ENCODE measurements at places on chromosomes 12 and 14. TPM values are rescaled to one million over a fixed set of nuclear protein-coding genes. Genes with fewer than 3 reads are reported as not detected.

NEDD1 gene
- total RNA-seq, result 10.1 TPM

FIGNL2 gene
- total RNA-seq, result 0.22 TPM

KRT77 gene
- total RNA-seq, result not detected

OR4N2 gene
- total RNA-seq, result not detected

ADAM20 gene
- 4.3 TPM for total RNA-seq

CATSPERB gene
- 0.63 TPM for total RNA-seq

GPR65 gene
- 7.0 TPM for total RNA-seq

DNA sequence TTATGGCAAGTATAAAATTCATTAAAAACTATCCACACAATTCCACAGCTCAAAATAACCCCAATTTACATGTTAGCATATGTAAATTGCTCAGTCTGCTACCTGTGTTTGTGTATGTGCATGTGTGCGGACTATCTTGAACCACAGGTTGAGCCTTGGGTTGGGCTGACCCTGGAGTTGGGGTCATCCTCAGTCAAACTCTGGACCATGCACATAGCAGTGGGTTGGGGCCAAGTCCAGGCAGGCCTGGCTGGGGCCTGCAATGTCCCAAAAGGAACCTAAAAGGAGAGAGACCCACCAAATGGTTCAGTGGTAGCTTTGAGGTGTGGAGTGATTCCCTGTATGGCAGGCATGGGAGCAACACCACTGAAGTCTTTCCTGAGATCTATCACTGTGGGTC is 156.1 kb downstream of the FOXN3 start:
- no peaks in the 10 kb centered on the region for H3K36me3 ChIP-seq
- no peaks in the 10 kb centered on the region for H3K4me1 ChIP-seq
- no peak overlapping the region for H3K27ac ChIP-seq
- no peak overlapping the region for H3K4me3 ChIP-seq

- no peaks in the 10 kb centered on the region for H3K4me1 ChIP-seq
- no peak for DNase-seq
- H3K27ac ChIP-seq, result no peak overlapping the region
- no peaks in the 10 kb centered on the region for H3K27me3 ChIP-seq
- no peaks in the 10 kb centered on the region for H3K36me3 ChIP-seq
Observed at GRCh38 chr12:128974881-128975280, 121.6 kb downstream of the GLT1D1 start.

DNA sequence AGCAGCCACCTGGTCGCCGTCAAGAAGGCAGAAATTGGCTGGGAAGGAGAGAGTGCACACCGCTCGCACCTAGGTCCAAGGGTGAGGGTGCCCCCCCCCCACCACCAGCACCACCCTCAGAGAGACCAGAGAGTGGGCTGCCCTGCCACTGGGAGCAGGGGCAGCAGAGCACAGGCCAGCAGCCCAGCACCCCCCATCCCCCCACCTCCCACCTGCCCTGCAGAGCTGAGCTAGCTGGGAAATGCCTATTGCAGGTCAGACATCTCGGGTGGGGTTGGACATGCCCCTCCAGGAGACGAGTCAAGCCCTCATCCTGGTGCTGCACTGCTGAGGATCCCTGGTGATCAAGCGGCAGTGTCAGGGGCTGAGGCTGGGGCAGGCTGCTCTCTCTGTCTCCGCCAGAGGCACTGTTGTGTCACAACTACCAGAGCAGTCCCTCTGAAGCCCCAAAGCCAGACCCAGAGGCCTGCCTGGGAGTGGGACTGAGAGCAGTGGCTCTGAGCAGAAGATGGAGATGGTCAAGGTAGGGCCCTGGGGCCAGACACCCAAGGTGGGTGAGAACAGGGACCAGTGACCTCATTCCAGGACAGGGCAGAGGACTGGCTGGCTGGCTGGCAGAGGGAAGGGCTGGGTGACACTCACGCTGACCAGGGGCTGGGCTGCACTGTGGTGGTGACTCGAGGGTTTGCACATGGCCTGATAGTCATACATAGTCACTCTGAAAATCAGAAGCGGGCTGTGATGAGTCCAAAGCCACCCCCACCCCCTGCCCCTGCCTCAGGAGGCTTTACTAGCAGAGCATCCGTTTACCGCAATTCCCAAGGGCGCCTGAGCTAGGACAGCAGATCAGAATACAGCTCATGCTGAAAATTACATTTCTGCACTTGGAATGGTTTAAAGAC is 19.7 kb upstream of the LRTM2 start:
- H3K27ac ChIP-seq, result no peak overlapping the region
- no peaks in the 10 kb centered on the region for H3K36me3 ChIP-seq
- no peaks in the 10 kb centered on the region for H3K27me3 ChIP-seq
- peaks cover 11% of the 10 kb centered on the region for H3K4me1 ChIP-seq

DNA sequence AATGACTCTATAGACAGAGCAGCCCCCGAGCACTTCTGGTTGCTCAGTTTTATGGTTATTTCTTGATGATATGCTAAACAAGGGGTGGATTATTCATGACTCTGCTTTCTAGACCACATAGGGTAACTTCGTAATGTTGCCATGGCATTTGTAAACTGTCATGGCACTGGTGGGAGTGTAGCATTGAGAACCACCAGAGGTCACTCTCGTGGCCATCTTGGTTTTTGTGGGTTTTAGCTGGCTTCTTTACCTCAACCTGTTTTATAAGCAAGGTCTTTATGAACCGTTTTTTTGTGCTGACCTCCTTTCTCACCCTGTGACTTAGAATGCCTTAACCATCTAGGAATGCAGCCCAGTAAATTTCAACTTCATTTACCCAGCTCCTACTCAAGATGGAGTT is 1036.2 kb upstream of the FLRT2 start:
- no peaks in the 10 kb centered on the region for H3K27me3 ChIP-seq
- DNase-seq, result no peak
- H3K4me3 ChIP-seq, result no peak overlapping the region
- H3K36me3 ChIP-seq, result no peaks in the 10 kb centered on the region

- H3K27me3 ChIP-seq, result no peaks in the 10 kb centered on the region
- no peak overlapping the region for H3K27ac ChIP-seq
- H3K4me1 ChIP-seq, result peaks cover 10% of the 10 kb centered on the region
- H3K36me3 ChIP-seq, result no peaks in the 10 kb centered on the region
Observed at GRCh38 chr12:2152134-2152533, 99.3 kb downstream of the CACNA1C start.

GRCh38 chr12:112590281-112590680 is 171.5 kb downstream of the PTPN11 start:
- no peak overlapping the region for H3K27ac ChIP-seq
- H3K27me3 ChIP-seq, result no peaks in the 10 kb centered on the region
- no peak overlapping the region for H3K4me3 ChIP-seq
- no peaks in the 10 kb centered on the region for H3K36me3 ChIP-seq

GRCh38 chr14:100828031-100828769 is 2.3 kb downstream of the MEG3 start:
- no peaks in the 10 kb centered on the region for H3K36me3 ChIP-seq
- no peak overlapping the region for H3K27ac ChIP-seq
- no peak overlapping the region for H3K4me3 ChIP-seq
- DNase-seq, result no peak
- no peaks in the 10 kb centered on the region for H3K4me1 ChIP-seq

GRCh38 chr14:88668448-88669116 is 105.7 kb downstream of the ZC3H14 start:
- no peak overlapping the region for H3K4me3 ChIP-seq
- peaks cover 8% of the 10 kb centered on the region for H3K4me1 ChIP-seq
- DNase-seq, result no peak
- H3K36me3 ChIP-seq, result no peaks in the 10 kb centered on the region
- no peaks in the 10 kb centered on the region for H3K27me3 ChIP-seq
- no peak overlapping the region for H3K27ac ChIP-seq

DNA sequence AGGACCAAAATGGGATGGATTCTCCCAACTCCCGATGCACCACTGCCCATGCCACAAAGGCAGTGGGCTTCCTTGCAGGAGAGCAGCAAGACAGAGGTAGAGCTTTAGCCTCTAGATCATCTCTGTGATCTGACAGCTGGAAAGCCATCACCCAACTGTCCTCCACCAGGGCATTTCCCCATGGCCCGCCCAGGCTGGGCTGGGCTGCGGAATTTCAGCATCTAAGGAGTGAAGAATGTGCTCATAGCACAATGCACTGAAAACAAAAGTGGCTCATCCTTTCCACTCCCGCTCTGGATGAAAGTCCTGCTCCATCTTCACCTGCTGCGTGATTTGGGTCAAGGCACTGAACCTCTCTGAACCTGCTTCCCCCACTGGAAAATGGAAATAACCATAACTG is 5.6 kb downstream of the SYNE3 start:
- DNase-seq, result no peak
- H3K4me3 ChIP-seq, result no peak overlapping the region
- no peak overlapping the region for H3K27ac ChIP-seq

DNA sequence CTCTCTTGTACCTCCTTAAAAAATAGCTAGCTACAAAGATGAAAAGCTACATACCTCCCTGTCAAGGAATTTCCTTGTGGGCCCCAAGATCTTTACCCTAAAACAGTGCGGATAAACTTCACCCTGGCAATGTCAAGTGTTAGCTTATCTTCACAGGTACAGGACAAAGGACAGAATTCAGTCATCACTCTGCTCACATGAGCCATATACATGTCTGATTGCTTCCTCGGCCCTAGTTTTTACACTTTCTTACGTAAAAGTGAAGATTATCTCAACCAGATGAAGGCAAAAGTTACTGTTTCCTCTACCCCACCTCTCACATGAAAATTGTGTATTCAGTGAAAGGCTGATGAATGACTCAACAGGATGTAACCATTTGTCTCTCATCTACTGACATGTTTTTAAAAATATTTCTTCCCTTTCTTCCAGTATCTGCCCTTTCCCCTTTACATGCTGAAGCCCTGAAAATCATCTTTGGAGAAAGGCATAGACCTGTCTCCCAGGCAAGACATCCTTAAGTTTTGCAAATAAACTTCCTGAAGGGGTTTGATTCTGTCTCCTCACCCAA is 890.1 kb downstream of the GALC start:
- H3K4me3 ChIP-seq, result no peak overlapping the region
- H3K27ac ChIP-seq, result no peak overlapping the region
- H3K36me3 ChIP-seq, result no peaks in the 10 kb centered on the region
- no peaks in the 10 kb centered on the region for H3K4me1 ChIP-seq
- DNase-seq, result no peak
- no peaks in the 10 kb centered on the region for H3K27me3 ChIP-seq

DNA sequence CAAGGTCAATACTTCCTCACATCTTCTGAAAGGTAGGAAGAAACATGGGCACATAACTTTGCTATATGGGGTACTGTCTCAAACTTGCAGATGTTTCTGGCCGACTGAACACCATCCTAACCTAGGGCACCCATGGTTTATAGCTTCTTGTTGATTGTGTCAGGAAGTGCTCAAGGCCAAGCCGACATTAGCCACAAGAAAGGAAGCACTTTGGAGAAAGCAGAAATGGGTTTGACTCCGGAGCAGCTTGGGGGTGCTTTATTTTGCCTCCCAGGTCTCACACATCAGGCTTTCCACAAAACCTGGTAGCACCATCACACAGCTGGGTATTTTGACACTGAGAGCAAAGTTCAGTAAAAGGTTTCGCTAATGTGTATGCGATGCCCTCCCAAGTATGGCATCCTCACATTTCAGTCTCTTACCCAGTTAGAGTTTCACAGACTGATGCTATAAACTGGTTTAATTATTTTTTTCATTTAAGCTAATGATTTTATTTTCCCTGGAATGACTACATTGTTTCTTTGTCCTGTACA is 25.2 kb upstream of the BHLHE41 start:
- peaks cover 4% of the 10 kb centered on the region for H3K4me1 ChIP-seq
- H3K36me3 ChIP-seq, result no peaks in the 10 kb centered on the region
- no peak for DNase-seq
- H3K4me3 ChIP-seq, result no peak overlapping the region
- H3K27me3 ChIP-seq, result no peaks in the 10 kb centered on the region
- H3K27ac ChIP-seq, result no peak overlapping the region

DNA sequence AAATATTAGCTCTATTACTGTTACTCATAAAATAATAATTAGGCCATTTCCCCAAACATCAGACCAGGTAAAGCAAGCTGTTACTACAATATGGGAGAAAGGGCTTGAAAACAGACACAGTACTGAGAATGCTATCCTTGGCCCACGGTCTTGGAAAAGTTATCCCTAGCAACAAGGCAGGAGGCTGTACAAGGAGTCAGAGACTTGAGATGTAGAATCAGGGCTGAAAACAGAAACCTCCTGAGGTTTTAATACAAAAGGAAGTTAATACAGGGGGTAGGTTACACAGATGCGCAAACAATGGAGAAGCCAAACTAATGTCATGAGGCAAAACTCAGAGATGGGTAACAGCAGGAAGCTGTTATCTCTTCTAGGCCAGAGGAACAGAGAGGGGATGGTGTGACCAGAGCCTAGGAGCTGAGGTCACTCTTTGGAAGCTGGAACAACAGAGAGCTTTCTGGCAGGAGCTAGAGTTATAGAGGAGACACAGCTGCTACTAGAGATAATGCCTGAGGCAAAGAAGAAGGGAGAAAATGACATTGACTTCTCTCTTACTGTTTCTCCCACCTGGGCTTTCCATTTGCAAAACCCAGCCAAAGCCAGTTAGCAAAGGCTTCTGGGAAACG is 248.8 kb downstream of the SUDS3 start:
- no peak overlapping the region for H3K4me3 ChIP-seq
- no peak for DNase-seq
- no peaks in the 10 kb centered on the region for H3K4me1 ChIP-seq
- no peaks in the 10 kb centered on the region for H3K27me3 ChIP-seq
- H3K27ac ChIP-seq, result no peak overlapping the region
- H3K36me3 ChIP-seq, result no peaks in the 10 kb centered on the region

DNA sequence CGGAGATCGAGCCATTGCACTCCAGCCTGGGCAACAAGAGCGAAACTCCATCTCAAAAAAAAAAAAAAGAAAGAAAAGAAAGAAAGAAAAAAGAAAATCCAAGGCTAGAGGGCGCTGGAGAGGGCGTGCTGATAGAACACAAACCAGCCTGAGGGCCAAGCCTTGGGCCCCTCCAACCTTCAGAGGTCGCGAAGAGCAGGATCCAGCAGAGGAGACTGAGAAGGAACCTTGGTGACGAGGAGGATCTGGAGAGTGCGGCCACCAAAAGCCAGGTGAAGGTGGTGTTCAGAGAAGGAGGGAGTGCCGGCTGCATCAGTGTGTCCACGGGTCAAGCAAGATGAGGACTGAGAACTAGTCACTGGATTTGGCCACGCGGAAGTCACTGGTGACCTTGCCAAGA is 4.1 kb upstream of the DYNC1H1 start:
- no peaks in the 10 kb centered on the region for H3K27me3 ChIP-seq
- peaks cover 9% of the 10 kb centered on the region for H3K4me1 ChIP-seq
- no peak overlapping the region for H3K4me3 ChIP-seq
- no peak overlapping the region for H3K27ac ChIP-seq
